ENCODE measurements at places on chromosomes 11 and 22. TPM values are rescaled to one million over a fixed set of nuclear protein-coding genes. Genes with fewer than 3 reads are reported as not detected.

NCAM1 gene
- 5.3 TPM for total RNA-seq

LRP4 gene
- total RNA-seq, result 1.6 TPM

B4GALNT4 gene
- total RNA-seq, result 3.6 TPM

C11orf97 gene
- not detected for total RNA-seq

ZNRF3 gene
- 8.2 TPM for total RNA-seq

APOL5 gene
- not detected for total RNA-seq

LGR4 gene
- 29.6 TPM for total RNA-seq

TEAD1 gene
- 119 TPM for total RNA-seq

MCAM gene
- total RNA-seq, result 870 TPM
